ENCODE measurements at places on chromosomes 7 and 10.

- no peak for DNase-seq
Observed at GRCh38 chr10:70145666-70146488, 623 bp downstream of the TYSND1 start.

DNA sequence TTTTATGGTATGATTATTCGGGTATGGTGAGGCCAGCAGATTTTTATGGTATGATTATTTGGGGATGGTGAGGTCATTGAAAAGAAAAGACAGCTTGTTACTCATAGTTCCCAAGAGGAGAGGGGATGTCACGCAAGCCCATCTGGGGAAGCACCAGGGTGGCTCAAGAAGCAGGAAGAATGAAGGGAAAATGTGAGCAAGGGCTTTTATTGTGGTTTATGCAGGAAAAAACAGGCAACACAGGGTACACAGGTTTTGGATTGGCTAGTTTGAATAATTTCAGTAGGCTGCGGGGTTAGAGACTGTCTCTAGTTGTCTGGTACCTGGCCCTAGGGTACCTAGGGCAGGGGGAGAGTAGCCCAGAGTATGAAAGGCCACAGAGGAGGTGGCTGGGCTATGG lies 26.8 kb upstream of the DGKI start:
- DNase-seq, result no peak

DNA sequence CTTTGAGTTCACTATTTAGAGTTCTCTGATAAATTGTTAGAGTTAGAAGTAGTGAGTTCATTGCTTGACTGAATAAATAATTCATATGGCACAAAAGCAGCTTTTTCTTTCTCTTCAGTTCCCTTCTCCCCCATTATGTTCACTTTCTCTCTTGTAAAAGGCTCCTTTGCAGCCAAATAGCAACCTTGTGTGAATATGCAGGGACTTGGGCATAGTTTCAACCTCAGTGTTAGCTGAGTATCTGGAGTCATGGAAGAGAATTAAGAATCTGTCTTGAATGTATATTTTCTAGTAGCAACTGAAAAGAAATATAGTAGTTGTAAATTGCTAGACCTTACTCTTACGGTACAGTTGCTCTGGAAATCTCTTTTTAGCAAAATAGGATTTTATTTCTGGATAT lies 31.9 kb downstream of the ZEB1 start:
- no peak for DNase-seq

- no peak for DNase-seq
Observed at GRCh38 chr7:123604739-123605138, 3.1 kb downstream of the ASB15 start.

DNA sequence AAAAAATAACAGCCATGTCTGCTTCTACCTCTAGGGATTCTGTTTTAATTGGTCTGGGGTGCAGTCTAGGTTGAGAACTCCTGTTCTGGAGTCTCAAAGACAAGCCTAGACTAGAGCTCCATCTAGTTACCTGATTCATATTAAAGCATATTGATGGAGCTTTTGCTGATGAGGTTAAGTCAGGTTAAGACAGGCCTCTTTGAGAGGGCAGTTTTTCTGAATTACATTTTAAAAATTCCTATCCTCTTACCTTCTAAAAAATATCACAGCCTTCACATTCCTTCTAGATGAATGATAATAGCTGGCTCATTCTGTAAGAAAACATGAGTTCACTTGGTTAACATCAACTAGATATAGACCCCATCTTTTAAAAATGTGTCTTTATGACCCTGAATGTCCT lies 28.9 kb downstream of the MGAM start:
- DNase-seq, result peak; percentile 76

- DNase-seq, result peak; percentile 34
Observed at GRCh38 chr7:103630318-103630717, 184.3 kb upstream of the SLC26A5 start.

DNA sequence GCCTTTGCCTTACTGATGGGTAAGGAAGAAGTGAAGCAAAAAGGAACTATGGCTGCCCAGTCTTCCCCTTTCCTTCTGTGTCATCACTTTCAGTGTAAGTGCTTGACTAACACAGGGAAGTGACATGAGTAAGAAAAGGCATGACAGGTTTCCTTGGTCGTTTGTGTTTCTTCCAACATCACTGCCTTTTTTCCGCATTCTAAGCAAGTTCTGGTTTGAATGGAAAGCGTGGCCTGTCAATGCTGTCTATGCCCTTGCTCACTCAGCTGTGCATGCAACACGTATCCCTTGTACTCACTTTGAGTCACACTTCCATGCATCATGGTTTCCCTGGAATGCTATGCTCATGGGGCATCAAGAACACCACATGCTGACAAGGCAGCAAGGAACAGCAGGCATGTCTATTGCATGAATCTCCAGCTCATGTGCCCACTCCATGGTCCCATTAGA lies 111.8 kb downstream of the OAT start:
- DNase-seq, result peak; percentile 18

DNA sequence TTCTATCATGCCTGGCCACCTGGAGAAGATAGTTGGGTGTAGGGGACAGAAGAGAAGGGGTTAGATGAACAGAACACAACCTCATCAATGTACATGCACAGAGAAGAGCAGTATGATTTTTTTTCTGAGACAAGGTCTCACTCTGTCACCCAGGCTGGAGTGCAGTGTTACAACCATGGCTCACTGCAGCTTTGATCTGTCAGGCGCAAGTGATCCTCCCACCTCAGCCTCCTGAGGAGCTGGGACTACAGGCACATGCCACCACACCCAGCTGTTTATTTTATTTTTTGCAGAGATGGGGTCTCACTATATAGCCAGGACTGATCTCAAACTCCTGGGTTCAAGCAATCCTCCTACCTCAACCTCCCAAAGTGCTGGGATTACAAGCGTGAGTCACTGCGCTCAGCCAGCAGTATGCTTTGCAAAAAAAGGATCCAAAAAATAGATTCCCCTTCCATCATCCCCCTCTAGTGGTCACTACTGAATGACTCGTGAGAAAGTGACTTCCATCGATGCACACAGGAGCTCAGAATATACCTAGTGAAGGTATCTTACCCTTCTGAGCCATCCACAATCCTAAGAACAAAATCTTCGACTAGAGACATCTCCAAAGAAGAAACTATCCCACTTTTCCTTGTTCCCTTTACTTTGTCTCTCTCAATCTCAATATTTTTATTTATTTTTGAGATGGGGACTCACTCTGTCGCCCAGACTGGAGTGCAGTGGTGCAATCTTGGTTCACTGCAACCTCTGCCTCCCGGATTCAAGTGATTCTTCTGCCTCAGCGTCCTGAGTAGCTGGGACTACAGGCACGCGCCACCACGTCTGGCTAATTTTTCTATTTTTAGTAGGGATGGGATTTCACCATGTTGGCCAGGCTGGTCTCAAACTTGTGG lies 21.0 kb downstream of the ZCWPW1 start:
- peak; percentile 12 for DNase-seq

DNA sequence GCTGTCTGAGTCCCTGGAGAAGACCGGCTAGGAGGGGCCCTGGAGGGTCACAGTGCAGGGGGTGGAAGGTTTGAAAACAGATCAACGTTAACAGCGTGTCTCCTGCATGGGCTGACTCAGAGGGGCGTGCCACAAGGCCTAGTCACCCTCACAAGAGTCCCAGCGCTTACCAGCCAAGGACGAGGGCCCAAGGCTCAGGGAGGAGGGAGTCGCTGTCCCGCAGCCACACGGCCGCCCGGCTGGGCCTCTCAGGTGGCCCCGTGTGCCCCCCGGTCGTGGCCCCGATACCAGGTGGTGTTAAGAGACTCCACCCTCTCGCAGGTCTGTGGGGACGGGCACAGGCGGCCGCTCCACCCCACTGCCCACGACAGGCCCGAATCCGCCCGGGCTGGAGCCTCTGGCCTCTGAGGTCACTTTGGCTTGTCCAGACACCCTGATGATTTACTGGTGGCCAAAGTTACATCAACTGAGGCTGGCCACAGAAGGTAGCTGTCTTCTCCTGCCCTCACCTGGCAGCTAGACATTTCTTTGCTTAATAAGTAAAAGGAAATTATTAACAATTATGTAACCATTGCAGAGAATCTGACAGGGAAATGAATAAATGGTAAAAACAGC lies 34.0 kb downstream of the FAM20C start:
- no peak for DNase-seq
